Heart left ventricle (tissue), 16 donors: ENCODE measurements at places on chromosomes 12 and 14. TPM values are rescaled to one million over a fixed set of nuclear protein-coding genes. Genes with fewer than 3 reads are reported as not detected.

Gene WNT5B
- 0.88 TPM for total RNA-seq

Gene POP5
- total RNA-seq = 20.6 TPM

Gene OTOGL
- total RNA-seq = 1.3 TPM

Gene AKAP6
- total RNA-seq = 289 TPM

Gene DHRS2
- total RNA-seq = 0.17 TPM

Gene GYS2
- total RNA-seq = not detected

Gene TSPAN9
- total RNA-seq = 308 TPM

Gene TRHDE
- total RNA-seq = 3.1 TPM

Gene C1QL4
- not detected for total RNA-seq

Gene ARMH4
- 11.3 TPM for total RNA-seq

GRCh38 chr12:124841558-124841945, 22.1 kb downstream of the SCARB1 start:
- DNase-seq = no peak

GRCh38 chr14:24921903-24922302, 128.0 kb downstream of the STXBP6 start:
- no peak for DNase-seq

DNA sequence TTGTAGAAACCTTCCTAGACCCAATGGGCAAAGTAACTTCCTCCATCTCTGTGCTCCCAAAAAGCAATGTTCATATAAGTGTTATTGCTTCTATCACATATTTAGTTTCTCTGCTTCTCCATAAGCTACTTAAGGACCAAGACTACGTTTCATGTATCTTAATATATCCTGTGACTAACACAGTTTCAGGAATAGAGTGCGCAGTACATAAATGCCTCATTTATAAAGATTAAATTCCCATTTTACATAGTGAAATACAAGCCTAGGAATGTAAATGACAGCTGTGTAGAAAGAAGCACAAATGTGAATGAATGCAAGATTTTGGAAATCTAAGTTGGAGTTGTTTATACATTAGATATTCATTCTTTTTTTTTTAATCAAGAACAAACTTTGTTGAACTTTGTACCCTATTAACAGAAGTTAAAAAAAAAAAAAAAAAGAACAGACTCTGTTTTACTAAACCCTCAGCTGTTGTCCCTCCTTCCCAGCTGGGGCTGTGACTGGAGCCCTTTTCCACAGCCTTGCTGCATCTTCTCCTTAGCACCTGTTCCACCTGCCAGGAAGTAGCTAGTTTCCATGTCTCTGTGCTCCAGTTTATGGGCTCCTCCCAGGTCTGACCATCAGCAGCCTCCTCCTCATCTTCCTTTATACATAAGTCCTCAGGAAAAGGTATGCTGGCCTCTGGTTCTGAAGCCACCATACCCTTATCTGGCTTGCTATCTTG, 7.0 kb upstream of the METTL17 start:
- DNase-seq = no peak

GRCh38 chr12:2857576-2857975, 737 bp upstream of the TEX52 start:
- DNase-seq = no peak

- no peak for DNase-seq
These were observed 133.3 kb downstream of the VRK1 start for GRCh38 chr14:96930526-96930925.

- no peak for DNase-seq
These were observed 96.2 kb downstream of the ITPR2 start for GRCh38 chr12:26736563-26737486.

DNA sequence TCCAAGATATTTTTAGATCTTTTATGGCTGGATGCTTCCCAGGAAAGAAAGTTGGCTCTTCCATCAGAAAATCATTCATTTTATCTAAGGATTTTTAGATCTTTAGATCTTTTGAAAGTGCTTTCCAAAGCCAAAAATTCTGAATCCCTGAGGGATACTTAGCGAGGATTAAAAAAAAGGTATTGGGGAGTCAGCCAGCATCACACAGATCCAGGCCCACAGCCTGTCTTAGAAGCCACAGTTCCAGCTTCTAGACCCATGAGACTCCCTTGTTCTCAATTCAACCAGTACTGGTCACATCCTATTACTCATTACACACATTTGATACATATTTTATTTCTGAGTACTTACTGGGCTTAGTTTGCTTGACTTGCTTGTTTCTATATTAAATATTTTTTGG, 49.9 kb downstream of the TSPAN8 start:
- DNase-seq = no peak

DNA sequence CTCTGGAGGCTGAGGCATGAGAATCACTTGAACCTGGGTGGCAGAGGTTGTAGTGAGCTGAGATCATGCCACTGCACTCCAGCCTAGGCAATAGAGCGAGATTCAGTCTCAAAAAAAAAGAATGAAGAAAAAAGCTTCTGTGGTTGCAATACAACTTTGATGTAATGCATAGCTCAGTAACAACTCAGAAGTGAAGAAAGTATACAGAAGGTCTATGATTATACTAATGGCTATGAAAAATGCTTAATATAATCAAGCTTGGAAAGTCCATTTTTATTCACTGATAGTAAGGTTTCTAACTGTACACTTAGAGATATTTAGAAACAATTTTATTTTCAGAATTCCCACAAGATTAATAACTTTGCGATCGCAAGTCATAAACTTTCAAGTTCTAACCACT, 88.2 kb upstream of the FRMD6 start:
- DNase-seq = no peak

- DNase-seq = no peak
These were observed 56.3 kb upstream of the KICS2 start for GRCh38 chr12:64278421-64278820.

DNA sequence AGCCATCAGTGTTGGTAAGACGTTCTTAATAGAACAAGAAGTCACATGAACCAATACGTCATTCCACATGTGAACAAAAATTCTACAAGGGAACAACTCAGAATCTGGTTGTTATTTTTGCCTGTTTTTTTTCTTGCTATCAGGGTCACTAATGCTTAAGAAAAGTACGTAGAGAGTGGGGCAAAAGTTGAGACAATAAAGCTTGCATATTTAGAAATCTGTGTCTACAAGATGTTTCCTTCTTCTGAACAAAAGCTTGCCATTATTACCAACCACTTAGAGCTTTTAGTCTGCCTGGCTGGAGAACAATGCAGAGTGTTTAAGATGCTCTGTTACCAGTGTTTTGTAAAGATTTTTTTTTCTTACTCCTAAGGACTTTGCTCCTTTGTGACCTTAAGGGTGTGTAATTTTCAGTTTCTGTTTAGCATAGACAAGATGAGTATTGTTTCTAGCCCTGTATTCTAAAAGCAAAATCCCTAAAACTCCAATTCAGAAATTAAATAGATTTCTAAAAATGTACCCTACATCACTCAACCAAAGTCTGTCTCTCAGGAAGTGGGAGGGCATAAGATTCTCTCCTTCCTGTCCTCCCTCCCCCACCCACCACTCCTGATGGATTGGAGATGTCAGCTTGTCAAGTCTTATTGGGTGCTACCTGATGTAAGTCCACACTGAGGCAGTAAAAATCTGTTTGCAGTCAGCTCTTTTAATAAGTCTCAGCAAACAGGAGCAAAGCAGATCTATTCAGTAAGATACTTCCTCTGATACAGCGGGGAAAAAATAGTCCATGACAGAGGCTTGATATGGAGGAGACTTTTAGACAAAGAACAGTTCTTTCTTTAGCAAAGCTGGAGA, 267.6 kb downstream of the GRIN2B start:
- no peak for DNase-seq

DNA sequence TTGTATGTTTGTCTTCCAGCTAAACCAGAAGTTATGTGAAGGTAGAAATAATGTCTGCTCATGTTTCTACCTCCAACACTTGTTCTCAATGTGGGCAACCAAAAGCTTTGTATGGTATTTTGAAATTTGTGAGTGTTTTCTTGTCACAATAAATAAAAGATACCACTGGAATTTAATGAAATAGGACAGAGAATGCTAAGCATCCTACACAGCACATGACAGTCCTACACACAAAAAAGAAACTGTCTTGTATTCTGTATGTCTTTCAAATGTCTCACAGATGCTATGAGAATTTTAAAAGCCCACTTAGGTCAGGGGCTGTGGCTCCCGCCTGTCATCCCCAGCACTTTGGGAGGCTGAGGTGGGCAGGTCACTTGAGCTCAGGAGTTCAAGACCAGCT, 68.9 kb downstream of the RALGAPA1 start:
- DNase-seq = no peak

DNA sequence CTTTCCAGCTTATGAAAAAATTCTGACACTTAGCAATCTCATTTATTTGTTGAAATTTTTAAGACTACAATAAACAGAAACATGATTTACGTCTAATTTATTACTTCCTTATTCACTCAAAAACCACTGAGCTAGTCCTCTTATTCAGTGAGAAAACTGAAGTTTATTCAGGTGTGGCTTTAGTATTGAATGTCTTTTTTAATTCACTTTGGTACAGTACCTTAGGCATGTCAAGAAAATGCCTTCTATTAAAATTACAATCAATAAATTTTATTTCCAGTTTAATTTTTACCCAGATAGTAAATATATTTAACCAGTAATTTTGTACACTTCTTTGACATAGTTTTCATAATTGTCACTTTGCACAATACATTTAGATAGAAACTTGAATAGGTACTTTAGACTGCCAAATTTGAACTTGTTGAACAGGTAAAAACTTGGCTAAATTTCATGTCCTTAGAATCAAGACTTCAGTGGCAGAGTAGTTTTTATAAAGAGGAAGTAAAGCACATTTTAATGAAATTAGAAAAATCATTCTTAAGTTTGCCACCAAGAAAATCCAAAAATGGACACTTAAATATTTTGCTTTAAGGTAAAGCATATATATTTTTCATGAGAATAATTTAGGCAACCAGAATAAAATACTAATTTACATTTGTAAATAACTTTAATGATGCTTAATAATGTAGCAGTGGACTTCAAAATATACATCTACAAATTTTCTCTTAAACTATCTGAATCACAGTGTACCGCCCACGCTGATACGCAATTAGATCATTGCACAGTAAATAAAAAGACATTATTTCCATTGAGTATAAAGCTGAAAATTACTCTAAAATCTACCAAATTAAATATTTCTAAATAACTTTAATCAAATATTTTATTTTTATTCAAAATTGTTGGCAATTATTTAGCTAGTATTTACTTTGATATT, 159.1 kb downstream of the RASSF9 start:
- no peak for DNase-seq

DNA sequence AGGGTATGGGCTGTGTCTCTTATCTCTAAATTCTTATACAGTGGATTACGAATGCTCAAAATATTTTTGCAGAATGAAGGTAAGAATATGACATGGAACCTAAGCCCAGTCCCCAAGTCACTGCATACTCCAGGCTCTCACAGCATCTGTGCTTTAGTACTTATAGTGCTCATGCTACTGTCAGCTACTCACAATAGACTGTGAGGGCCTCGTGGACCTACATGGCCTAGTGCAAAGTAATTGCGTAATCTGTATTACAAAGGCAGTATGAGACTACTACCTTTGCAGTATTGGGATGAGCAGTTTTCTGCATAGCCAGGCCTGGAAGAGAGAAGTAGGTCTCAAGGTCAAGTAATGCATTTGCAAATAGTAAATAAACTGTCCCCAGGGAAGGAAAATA, 27.9 kb downstream of the VWF start:
- no peak for DNase-seq

DNA sequence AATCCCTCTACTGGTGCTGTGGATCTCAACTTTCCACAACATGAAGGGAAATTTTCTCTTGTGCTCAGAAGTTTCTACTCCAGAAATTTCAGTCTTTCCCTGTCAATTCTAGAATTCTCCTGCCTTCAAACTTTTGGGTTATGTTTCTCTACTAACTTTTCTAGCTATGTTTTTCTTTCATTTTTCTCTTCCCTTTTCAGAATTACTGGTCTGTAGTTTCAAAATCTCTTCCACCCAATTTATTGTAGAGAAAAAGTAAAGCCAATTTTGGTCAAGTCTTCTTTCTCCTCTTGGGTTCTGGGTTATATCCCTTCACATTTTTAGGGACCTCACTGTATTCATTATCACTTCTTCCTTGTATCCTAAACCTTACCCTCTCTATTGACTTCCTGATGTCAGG, 18.9 kb downstream of the CNTN1 start:
- DNase-seq = no peak

DNA sequence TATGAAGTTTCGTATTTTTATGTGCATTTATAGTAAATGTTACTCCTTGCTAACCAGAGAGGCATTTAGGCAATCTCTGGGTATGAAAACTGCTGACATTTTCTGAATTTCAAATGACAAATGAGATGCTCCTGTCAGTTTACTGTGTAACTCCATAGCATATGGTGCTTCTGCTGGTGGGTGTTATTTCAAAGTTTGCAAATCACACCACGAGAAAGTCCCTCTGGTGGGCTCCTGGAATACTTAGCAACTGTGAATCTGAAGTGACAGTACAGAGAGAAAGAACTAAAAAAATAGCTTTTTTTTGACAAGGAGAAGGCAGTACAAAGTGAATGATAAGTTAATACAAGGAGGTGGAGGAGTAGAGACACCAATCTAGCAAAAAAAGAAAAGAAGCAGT, 161.5 kb downstream of the DERA start:
- DNase-seq = no peak

GRCh38 chr14:64867182-64867581, 12.5 kb downstream of the SPTB start:
- no peak for DNase-seq

DNA sequence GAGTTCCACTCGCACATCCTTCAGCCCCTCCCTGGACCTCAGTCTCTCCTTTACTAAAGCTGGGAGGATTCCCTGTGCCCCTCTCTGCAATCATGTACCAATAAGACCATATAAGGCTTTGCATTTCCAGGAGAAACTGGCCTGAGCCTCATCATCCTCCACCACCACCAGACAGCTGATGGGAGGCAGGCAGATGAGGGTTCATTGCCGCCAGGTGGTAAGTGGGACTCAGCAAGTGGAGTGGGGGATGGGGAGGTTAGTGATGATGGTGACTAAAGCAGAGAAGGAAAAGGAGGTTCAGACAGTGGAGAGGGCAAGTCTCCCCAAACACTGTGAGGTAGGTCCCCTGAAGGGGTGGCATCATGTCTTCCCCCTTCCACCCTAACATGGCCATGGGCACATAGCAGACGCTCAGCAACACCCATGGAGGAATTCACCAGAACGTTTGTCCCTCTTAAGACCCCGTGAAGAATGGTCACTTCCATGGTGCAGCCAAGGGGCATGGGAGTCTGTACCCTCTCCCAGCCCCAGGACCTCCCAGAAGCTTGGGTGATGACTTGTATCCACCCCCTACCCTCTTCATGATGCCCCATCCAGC, 4.5 kb upstream of the TNFRSF1A start:
- no peak for DNase-seq

GRCh38 chr14:101554991-101555668, 6.2 kb upstream of the DIO3 start:
- DNase-seq = no peak

DNA sequence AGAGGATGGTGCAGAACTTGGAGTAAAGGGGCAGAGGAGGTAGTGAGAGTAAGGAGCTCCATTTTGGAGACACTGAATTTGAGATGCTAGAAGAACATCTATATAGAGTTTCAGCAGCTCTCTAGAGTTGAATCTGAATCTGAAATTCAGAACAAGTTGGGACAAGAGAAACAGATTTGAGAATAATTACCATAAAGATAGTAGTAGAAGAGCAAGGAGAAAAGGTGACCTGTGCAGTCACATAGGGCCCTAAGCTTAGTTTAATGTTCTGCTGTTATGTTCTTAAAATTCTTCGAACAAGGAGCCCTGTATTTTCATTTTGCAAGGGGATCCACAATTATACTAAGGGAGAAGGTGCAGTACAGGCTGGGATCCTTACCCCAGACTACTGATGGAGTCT, 7.4 kb downstream of the REM2 start:
- DNase-seq = no peak
